ENCODE measurements at places on chromosomes 2 and 18.

- no peak for DNase-seq
Observed at GRCh38 chr2:102892698-102893310, 131.0 kb downstream of the TMEM182 start.

DNA sequence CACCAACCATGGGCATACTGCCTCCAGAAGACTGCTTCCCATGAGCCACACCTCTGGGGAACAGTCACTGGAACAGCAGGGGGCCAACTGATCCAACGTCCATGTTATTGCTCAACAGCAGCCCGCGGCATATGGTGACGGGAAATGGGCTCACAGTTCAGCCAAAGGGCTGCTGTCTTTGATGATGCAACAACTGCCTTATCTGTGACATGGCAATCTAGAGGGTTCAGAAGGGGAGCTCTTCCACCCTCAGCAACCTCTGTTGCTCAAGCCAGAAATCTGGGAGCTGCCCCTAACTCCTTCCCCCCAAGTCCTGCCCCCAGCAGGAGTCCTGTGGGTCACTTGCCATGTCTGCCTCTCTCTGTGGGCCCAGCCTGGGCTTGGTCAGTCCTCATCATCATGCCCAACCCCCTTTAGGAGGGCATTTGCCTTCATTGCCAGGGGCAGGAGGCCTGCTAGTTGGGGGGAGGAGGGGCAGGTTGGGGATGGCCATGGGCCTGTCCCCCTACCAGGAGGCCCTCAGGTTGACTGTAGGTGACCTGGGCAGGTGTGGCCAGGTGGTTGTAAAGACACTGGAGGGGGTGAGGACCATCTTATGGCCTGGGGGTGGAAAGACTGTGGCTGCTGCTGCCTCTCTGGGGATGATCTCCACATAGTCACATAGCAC is 212.9 kb downstream of the CYP26B1 start:
- DNase-seq: no peak

DNA sequence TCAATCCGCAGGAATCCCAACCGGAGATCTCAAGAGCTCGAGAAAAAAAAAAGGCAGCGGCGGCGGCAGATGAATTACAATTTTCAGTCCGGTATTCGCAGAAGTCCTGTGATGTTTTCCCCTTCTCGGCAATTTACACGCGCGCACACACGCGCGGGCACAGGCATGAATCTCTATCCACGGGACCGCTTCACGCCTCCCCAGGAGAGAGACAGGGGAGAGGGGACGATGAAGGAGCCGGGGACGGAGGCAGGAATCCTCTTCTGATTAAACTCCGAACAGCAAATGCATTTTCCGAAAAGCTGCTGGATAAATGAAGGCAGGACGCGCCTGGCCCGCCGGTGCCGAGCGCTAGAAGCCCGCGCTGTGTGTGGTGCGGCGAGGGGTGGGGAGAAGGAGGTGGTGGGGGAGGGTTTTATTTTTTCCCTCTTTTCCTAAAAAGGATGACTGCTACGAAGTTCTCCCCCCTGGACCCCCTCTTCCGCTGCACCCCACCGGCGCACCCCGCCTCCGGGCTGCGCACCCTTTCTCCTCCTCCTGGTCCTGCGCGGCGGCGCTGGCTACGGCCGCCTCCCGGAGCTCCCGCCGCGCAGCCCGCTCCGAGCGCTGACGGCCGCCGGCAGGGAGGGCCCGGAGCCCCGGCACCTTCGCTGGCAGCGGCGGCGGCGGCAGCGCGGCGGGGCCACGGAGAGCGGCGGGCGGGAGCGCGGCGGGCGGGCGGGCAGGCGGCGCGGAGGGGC is at the start of gene BCL2:
Gene BCL2 (minus strand): TSS at position 387 of the 740 bp plus-strand sequence.
- peak; percentile 84 for DNase-seq

GRCh38 chr18:35661483-35662146 is 80.1 kb downstream of the GALNT1 start:
- peak; percentile 25 for DNase-seq

- DNase-seq: no peak
Observed at GRCh38 chr18:23743733-23744333, 54.6 kb downstream of the LAMA3 start.

GRCh38 chr2:73283545-73284295 is 558 bp downstream of the FBXO41 start:
- peak; percentile 24 for DNase-seq

GRCh38 chr2:214987261-214987660 is 151.2 kb downstream of the ABCA12 start:
- DNase-seq: peak; percentile 5

DNA sequence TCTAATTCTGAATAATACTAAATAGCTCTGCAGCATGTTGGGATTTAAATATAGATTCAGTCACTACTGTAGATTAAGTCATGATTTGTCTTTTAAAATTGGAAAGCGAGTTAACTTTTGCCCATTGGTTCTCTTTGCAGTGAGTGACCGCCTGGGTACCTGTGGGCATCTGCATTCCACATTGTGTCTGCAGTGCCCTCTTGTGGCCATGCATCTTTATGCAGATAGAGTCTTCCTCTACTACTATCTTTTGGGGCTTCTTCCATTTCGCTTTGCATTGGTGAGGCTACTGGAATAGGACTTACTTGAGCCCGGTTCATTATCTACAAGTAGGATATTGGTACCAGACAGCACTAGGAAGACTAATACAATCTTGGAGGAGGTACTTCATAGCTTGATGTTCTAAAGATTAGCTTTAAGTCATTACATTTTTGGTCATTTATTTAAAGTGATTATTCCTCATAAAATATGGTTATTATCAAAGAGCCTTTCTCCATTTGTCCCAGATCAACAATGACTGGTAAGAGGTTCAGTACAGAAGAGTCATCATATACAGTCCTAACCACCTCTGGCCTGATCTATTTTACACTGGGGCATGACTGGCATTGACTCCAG is 203.0 kb downstream of the SOCS6 start:
- peak; percentile 73 for DNase-seq

DNA sequence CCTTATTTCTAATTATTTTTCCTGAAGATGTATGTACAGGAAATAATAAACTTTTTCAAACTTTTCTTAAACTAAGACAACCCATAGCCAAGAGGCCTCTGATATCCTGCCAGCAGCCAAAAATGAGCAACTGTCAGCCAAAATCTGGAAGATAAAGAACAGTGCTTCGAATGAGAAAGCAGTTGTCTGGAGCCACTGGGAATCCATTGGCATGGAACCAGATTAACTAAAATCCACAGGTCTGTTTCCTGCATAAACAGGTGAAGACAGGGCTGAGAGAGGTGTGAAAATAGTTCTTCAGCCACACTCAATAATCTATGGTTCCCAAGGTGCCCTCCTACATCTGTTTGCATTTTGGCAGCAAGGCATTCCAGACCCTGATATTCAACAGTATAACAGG is 1076.7 kb upstream of the PIK3C3 start:
- no peak for DNase-seq

DNA sequence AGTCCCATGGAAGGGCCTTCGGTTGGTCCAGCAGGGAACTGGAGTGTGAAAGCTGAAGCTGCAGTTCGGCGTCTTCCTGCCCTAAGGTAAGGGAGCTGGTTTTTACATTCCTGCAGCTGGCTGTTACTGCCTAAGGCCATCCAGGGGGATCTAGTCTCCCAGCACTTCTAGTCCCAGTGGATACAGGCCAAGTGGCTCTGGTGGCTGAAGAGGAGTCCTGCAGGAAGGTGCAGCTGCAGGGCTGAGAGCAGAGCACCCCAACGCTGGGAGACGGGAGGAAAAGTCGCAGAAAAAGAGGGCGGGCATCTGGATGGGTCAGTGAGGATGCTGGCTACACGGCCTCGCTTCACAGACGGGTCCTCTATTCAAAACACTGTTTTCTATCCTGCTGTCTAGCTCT is 225.0 kb upstream of the HS6ST1 start:
- DNase-seq: no peak

DNA sequence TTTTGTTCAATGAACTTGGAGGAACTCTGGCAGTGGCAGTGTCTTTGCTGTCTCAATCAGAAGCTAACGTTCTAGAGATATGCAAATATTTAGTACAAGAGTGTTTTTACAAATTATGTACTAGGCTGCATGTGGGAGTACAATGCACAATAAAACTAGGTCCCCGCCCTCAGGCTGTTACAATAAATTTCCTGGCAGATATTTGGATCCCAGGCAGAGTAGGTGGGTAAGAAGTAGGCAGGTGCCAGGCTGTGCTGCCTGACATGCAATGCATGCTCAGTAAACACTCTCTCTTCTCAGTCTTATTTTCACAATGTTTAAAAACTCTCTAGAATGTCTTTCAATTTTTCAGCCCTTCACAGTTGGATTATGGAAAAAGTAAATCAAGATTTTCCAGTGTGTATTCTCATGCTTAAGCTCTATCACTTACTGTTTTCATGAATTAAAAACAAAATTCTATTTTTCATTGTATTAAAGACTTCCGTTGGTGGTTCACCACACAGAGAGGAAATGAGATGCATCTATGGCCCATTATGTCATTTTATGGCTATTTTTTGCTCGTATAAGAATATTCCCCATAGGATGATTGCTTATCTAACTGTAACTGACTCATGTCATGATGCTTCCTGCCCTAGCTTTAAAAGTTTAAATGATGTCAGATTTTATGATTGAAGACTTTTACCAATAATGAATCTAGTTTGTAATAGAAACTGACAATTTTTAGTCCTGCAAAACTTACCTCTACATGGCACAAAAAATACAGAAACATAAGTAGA is 346.1 kb downstream of the RND3 start:
- DNase-seq: no peak

DNA sequence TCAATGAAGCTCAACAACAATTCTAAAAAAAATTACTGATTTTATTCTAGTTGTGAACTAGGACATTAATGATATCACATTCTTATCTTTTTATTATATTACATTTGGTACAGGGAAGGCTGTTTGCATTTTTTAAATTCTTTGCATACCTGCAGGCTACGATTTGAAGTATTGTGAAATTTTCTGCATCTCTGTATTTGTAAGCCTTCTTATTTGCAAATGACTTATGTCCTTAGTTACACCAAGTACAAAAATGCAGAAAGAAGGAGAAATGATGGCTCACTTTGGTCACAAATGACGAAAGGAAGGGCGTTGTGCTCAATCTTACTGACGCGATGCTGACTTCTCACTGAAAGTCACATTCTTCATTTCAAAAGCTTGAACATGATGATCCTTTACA is 227.5 kb upstream of the SOX11 start:
- no peak for DNase-seq

DNA sequence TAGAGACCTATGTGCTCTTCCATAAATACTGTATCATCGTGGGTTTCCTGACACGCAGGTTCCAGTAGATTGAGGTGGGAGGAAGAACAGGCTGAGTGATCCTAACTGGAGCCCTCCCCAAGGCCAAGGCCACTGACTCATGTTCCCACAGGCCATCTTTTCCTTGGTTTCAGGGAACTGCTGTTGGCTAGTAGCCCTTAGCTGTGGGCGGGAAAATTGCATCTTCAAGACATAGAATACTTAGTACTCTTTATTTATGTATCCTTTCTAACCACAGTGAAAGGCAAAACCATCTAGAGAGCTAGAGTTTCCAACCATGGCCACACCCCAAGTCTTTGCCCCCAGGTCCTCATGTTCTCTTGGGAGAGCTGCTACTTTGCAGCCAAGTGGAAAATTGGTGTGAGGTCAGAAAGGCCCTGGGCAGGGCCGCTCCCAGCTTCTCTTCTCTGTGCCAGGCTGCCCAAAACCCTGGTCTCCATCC is 55.9 kb downstream of the COPS8 start:
- peak; percentile 51 for DNase-seq

- no peak for DNase-seq
Observed at GRCh38 chr2:33366473-33366872, 110.0 kb upstream of the RASGRP3 start.

DNA sequence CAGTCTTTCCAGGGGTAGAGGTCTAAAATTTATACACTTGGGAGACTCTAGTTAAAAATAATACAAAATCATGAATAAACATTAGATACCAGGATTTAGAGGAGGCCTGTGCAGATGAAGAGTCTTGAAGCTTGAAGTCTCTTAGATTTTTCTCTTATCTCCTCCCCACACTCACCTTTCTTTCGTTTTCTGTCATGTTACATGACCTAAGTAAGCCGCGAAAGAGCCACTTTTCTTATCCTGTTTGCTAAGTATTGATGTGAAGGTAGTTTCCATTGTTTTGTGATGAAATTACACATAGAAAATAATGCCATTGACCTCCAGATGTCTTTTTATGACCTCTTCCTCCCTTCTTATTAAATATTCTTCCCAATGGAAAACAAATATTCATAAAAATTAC is 367.8 kb downstream of the LRRTM1 start:
- no peak for DNase-seq

DNA sequence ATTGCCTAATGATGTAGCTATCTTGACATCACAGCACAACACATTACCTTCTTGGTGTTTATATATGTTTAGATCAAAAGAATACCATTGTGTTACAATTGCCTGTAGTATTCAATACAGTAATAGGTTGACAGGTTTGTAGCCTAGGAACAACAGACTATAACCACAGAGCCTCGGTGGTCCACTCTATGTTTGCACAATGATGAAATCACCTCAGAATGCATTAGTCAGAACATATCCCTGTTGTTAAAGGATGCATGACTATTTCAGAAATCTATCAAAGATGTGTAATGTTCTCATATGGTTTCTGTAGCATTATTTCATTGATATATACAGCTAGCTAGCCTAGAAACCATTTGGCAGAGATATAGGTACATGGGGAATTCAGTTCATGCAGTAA is 8.9 kb downstream of the METTL5 start:
- DNase-seq: peak; percentile 75

DNA sequence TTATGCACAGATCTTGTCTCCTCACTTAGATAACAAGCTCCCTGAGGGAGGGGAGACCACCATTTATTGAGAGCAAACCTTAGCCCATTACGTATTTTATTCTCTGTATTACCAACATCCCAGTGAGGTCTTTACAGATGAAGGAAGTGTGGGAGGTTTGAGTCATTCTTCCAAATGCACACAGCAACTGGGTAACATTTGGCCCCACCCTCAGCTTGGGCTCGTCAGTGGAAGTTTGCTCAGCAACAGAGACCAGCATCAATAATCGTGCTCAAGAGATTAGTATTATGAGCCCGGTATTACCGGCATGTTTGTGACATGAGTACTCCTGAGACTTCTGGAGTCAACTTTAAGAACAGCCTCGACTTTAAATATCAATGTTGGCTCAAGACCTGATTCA is 168.6 kb downstream of the ETAA1 start:
- peak; percentile 46 for DNase-seq

DNA sequence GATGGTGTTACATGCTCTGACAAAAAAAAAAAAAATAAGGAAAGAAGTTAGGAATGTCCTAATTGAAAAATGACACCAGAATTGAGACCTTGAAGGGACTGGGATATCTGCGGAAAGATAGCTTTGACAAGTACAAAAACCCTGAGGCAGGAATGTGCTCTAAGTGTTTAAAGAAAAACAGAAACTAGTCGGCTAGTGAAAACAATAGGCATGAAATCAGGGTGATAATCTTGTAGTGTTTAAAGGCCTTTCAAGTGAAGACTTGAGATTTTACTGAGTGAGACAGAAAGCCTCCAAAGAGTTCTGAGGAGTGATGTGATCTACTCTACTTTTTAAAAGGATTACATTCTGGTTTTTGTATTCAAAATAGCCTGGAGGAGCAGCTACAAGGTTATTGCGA is 107.4 kb downstream of the COBLL1 start:
- DNase-seq: peak; percentile 22
